Stimulated activated CD8-positive, alpha-beta memory T cell treated with anti-CD3 and anti-CD28 coated beads, Interleukin-15, amount 100 ng/mL, for 24 hours (primary cell): ENCODE measurements at places on chromosomes 3 and 15.
A peak's percentile ranks its signal among the peaks of the same experiment; 100 is the strongest.

GRCh38 chr15:66851311-66852063 is 149.5 kb downstream of the SMAD6 start:
- peak; percentile 64 for DNase-seq

DNA sequence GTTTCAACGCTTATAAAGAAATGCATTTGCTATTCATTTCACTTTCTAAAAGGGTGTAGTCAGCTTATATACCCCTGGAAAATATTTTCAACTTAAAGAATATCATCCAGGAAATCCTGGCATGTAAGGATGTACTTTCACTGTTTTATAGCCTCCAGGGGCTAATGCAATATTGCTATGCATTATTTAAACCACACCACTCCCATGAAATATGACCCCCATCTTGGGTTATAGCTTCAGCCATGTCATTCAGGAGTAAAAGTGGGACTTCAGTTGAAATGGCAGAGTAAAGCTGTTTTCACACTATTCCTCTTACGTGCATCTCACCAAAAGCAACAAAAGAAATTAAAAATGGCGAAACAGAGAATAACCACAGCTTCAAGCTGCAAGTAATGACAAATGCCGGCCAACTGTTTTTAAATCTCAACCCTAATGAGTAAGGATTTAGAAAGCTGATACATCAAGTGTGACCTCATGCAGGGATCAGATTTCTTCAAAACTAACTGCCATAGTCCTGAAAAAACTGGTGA is 84.5 kb downstream of the COL6A6 start:
- DNase-seq: no peak

DNA sequence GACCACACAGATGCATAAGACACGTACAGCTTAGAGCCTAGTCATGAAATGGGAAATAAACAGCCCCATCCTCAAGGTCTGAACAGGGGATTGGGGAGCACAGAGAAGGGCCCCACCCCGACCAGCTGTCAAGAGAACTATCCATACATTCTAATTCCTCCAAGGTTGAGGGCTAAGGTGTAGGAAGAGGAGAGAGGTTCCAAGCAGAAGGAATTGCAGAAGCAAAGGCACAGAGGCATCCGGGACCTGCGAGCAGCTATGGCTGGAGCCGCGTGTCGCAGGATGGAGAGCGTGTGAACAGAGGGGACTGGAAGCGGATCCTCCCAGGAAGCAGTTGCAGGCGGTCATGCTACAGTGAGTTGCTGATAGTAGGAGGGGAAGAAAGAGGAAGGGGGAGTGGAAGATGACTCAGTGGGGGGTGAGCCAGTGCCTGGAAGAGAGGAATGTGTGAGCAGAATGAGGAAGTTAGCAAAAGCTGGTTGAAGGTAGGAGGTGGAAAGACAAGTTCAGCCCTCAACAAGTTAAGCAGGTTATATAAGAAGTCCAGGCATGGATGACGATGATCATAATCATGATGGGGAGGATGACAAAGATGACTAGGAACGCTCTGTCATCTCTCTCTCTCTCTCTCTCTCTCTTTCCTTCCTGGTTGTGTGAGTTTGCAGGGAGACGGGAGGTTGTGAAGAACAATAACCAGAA is 89.7 kb downstream of the LIPC start:
- no peak for DNase-seq

DNA sequence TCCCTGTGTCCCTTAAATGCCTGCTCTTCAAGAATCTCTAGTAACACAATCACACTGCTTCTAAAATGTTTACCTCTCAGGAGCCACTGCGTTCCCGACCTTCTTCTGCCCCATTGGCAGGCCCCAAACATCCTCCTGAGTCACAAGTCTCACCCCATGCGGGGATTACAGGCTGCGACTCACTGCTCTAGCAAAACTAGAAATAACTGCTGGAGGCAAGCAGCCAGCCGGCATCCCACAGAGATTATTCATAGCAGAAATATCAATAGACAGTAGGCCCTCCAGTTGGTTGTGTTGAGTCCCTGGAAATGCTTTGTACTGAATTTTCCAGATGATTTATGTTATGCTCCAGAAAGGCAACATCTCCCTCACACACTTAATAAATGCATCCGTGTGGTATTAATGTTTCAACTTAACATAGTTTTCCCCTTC is 64.8 kb downstream of the RFTN1 start:
- DNase-seq: no peak

GRCh38 chr3:32240159-32240545 is 1.7 kb downstream of the CMTM8 start:
- DNase-seq: no peak

- DNase-seq: no peak
Observed at GRCh38 chr15:61702224-61703020, 357.8 kb downstream of the VPS13C start.

DNA sequence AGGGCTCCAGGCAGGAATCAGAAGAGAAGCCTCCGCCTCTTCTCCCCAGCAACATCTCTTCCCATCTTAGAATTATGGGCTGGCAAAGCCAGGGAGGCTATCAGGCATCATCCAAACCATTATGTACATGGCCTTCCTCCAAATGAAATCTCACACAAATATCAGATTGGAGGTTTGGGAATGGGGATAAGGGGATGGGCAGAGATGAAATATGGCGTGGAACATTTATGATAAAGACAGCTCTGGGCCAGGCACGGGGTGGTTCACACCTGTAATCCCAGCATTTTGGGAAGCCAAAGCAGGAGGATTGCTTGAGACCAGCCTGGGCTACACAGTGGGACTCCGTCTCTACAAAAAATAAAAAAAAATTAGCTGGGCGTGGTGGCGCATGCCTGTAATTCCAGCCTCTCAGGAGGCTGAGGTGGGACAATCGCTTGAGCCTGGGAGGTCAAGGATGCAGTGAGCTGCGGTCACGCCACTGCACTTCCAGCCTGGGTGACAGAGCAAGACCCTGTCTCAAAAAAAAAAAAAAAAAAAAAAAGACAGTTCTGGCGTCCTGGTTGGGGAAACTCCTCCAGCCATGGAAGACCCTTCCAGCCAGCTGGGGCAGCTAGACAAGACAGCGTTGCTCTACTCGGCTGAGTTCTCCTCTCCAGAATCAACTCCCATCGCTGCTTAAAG is 36.6 kb downstream of the CPN2 start:
- no peak for DNase-seq

DNA sequence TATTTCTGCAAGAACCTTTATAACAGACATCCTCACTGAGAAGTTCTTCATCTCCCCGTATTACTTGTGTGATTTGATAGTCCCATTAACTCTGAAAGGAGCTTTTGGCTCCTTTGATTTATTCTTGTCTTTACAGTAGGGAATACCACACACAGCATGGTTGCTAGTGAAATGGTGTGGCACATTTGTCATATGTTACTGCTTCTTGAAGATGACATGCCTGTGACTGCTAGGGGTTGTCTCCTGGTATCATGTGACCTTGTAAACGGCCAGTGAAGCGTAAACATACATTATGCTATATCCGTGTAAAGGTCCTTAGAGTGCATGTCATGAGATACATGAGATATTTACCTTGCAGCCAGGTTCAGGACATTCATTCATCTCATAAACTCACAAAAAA is 197.9 kb downstream of the RYR3 start:
- DNase-seq: no peak

- no peak for DNase-seq
Observed at GRCh38 chr3:184142199-184142598, 7.0 kb downstream of the EIF2B5 start.

DNA sequence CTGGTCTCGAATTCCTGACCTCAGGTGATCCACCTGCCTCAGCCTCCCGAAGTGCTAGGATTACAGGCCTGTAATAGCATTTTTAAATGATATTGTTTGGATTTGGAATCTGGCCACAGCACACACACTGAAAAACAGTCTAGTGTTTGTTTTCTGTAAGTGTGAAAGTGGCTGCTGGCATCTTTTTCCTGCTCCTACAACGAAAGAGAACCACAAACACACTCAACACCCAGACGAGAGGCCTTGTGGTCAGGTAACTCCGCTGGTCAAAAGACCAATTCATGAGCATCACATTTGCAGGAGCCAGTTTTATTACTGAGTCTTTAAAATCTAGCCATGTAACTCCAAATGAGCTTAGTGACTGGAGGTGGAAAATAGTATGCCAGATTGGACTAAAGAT is 50.2 kb downstream of the IMPG2 start:
- DNase-seq: no peak

DNA sequence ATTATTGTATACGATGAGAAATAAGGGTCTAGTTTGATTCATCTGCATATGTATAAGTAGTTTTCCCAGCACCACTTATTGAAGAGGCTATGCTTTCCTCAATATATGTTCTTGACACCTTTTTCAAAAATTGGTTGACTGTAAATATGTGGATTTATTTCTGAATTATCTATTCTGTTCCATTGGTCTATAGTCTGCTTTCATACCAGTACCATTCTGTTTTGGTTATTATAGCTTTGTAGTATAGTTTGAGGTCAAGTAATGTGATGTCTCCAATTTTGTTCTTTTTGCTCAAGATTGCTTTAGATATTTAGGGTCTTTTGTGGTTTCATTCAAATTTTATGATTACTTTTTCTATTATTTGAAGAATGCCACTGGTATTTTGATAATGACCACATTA is 103.8 kb upstream of the LIPC start:
- no peak for DNase-seq

- DNase-seq: no peak
Observed at GRCh38 chr15:56659197-56659596, 74.1 kb downstream of the ZNF280D start.

DNA sequence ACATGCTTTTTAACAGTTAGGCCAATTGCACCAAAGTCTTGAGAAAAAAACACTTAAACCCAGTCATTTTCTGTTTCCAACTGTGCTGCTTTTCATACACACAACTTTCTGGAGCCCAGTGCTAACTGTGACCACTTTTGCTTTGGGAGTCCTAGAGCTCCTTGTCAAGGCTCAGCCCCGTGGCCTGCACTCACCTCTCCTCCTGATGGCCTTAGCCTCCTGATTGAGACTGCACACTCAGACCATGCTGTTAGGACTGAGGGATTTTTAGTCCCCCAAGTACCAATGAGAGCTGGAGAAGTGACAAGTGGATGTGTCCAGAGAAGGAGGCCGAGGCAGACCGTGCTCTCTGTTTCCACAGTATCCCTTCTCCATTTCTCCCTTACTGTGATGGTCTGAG is 15.2 kb upstream of the RARRES1 start:
- no peak for DNase-seq

DNA sequence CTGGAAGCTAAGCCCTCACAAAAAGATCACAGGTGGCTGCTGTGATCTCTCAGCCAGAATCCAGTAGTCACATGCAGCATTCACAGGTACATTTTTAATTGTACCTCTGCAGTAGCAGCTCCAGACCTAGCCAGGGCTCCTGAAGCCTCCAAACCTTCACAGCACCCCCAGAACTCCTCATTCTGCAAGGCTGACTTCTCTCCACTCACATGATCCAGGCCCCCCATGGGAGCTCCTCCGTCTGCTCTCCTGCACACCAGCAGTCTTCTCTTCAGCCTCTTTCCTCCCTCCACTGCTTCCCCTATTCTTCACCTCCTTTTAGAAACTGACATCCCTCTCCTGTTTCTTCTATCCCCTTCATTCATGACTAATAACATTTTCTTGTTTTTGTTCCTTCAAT is 13.2 kb upstream of the CPEB1 start:
- no peak for DNase-seq

DNA sequence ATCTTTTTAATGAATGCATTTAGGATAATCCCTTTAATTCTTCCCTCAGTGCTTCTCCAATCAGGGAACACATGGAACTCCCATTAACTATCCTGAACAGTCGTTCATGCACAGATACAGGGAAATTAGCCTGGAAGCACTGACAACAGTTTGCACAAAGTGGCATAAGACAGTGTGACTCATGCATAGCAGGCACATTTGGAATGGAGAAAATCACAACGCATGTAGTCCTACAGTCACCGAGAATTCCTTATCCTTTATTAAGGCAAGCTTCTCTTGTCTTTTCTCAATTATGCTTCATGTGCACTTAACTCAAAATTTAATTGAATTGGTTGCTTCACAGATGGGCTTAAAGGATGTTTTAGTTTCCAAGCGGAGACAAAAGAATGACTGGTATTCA is 155.0 kb upstream of the CRBN start:
- DNase-seq: no peak

DNA sequence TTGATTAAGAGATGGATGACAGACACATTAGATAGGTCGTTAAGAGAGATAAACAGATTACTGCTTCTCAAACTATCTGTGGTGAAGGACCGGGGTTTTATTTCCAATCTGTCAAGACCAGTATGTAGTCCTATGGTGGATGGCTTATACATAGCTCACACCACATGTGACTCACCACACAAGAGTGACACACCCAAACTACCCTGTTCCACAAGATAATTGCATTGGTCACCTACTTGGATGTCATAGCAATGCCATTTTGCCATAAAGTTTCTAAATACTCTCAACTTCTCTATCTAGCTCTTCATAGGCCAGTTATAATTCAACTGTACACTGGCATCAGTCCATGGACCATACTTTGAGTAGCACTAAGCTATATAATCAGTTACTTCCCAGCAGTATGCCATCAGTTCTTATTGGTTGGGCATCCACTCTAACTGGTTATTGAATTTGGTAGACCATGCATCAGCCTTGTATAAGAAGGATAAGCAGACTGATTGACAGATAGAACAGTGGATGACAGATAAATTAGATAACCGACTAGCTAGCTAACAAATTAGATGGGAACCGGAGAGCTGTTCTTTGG is 11.6 kb downstream of the WWTR1 start:
- DNase-seq: no peak
